ENCODE measurements at places on chromosomes 11 and 22. TPM values are rescaled to one million over a fixed set of nuclear protein-coding genes. Genes with fewer than 3 reads are reported as not detected.

DNA sequence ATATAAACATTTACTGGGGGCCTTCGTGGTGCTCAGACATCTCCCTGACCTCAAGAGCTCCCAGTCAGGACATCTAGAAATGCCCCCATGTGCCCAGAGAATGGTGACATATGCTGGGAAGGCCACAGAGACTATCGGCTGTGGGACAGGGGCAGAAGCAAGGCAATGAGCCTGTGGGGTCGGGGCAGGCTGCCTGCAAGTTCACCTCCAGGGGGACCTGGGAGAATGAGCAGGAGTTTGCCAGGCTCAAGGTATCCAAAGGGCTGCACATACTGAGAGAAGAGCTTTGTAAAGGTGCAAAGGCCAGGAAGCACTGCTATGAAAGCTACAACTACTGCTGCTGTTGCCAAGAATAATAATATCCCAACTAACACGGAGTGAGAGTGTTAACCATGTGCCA, 233.9 kb downstream of the TENM4 start:
- H3K4me3 ChIP-seq, result no peak overlapping the region
- no peak overlapping the region for H3K27ac ChIP-seq
- H3K36me3 ChIP-seq, result no peaks in the 10 kb centered on the region
- DNase-seq, result no peak
- no peaks in the 10 kb centered on the region for H3K4me1 ChIP-seq

DNA sequence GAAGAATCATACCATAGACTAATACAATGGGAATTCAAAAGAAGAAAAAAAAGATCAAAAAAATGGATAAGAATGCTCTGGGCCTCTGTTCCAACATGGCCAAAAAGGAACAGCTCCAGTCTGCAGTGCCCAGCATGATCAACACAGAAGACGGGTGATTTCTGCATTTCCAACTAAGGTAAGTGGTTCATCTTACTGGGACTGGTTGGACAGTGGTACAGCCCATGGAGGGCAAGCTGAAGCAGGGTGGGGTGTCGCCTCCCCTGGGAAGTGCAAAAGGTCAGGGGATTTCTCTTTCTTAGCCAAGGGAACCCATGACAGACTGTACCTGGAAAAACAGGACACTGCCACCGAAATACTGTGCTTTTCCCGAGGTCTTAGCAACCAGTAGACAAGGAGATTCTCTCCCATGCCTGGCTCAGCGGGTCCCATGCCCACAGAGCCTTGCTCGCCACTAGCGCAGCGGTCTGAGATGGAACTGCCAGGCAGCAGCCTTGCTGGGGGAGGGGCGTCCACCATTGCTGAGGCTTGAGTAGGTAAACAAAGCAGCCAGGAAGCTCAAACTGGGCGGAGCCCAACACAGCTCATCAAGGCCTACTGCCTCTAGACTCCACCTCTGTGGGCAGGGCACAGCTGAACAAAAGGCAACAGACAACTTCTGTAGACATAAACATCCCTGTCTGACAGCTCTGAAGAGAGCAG, 428.4 kb downstream of the MN1 start:
- H3K27me3 ChIP-seq, result no peaks in the 10 kb centered on the region
- H3K4me1 ChIP-seq, result no peaks in the 10 kb centered on the region

Gene ST3GAL4
- 27.4 TPM for total RNA-seq

Gene ANKK1
- 0.60 TPM for total RNA-seq

GRCh38 chr22:49010901-49011300, 816.8 kb downstream of the BRD1 start:
- no peak overlapping the region for H3K27ac ChIP-seq
- no peaks in the 10 kb centered on the region for H3K4me1 ChIP-seq
- H3K36me3 ChIP-seq, result no peaks in the 10 kb centered on the region

Measured in kidney (tissue), 22 donors.